Germinal center (tissue), 1 donor: ENCODE measurements at places on chromosomes 6 and 20.

- no peak for DNase-seq
These were observed 108.4 kb upstream of the MAP3K7 start for GRCh38 chr6:90695316-90695715.

DNA sequence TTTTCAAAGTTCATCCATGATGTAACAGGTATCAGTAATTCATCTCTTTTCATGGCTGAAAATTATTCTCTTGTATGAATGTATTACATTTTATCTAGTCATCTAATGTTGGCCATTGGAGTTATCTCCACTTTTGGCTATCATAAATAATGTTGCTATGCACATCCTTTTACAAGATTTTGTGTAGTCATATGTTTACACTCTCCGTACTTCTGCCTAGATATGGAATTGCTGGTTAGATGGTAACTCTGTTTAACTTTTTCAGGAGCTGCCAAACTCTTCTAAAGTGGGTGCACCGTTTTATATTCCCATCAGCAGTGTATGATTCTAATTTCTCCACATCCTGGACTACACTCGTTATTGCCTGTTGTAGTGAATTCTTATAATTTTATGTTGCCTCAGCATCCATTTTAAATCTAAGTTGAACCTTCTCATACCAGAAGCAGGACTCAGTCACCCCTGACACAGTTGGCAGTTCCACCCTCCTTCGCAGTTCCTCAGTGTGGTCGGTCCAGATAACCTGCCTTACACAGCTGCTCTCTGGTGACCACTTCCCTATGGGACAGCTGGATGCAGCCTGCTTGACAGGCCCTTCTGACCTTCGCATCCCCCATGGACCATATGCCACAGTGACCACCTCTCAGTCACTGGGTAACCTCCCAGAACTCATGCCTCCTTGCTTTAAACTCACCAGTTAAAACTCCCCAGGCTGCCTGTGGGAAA lies 33.9 kb downstream of the KIZ start:
- DNase-seq = no peak

GRCh38 chr6:96304997-96305396 lies 216.6 kb upstream of the UFL1 start:
- DNase-seq = no peak

GRCh38 chr6:7916959-7917358 lies 6.4 kb upstream of the TXNDC5 start:
- DNase-seq = peak; percentile 69

DNA sequence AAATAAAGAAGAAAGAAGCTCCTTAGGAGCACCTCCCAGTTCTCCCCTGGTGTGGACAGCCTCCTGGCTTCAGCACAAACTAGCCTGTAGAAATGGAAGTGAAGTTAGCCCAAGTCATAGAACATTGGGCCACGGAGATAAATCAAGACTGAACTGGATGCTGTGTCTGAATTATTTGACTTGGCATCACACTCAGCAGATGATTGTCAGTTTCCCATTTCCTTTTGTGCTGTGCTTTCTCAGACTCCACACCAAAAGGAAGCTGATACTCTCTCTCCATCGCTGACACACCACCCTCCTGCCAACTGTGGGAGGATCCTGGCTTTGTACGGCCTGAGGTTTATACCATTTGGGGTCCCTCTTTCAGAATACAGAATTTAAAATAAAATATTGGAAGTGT lies 209.8 kb downstream of the TFAP2A start:
- no peak for DNase-seq

- DNase-seq = no peak
These were observed 21.6 kb upstream of the GFOD1 start for GRCh38 chr6:13508711-13509705.

GRCh38 chr20:62742979-62743776 lies 34.5 kb downstream of the NTSR1 start:
- no peak for DNase-seq

DNA sequence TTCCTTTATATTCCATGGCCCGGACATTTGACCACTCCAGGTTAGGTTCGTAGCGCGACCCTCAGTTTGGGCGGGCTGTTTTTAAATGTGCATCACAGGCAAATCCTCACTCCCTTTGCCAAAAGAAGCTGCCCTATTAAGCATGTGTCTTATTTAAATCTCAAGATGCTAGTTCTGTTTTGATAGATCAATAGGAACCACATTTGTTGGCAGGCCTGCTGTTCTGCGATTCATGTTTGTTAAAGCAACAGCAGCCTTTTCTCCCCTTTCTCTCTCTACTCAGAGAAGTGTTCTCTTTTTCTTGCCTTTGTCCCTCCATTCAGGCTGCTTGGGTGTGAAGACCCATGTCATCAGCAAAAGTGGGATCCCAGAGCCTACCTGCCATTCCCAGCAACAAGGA lies 212.0 kb upstream of the SSTR4 start:
- no peak for DNase-seq

DNA sequence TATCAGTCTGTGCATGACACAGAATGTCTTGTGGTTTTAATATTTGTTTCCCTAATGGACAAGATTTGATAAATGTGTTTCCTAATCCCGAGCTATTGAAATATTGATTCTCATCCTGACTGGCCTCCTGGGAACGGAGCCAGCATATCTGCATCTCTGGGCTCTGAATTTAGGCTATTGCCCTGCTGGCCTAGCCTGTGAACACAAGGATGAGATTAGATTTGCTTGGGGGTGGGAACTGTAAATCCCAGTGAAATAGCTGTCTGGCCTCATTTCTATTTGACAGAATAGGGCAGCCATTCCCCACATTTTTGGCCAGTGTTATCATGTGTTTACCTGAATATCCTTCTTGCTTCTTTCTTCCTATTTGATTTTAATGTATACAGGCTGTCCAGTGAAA lies 198.4 kb upstream of the SOX4 start:
- no peak for DNase-seq

DNA sequence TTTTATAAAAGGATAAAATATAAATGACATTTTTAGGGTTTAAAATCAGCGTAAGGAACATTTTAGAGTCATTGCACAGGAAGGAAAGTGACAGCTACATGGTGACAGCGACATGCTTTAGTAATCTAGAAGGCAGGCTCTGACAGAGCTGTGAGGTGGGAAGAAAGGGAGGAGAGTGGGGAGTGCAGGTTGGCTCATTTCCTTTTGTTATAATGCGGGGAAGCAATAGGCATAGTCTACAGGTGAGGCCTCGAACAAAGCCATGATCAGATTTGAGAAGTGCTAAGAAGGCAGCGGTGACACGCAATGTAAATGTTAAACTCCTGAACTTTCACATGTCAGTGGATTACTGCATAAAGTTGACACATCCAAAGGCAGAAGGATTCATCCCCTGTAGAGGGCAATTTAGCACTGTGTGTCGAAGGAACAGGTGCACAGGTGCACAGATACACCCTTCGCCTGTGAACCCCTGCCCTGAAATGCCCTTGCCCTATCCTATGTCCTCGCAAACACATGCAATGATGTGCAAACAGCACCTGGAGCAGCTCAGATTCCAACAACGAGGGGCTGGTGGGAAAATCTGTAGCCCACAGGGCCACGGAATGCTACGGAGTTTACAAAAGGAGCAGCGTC lies 32.4 kb upstream of the SMOC2 start:
- no peak for DNase-seq

DNA sequence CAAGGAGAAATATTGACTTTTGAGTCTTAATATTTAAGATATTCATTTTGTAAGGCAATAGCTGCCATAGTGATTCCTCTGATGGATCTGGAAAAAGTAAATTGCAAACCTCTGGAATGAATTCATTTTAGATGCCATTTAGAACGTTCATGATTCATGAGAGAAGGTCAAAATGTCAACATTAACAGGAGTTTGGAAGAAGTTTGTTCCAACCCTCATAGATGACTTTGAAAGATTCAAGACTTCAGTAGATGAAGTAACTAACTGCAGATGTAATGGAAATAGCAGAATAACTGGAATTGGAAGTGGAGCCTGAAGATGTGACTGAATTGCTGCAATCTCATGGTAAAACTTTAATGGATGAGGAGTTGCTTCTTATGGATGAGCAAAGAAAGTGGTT lies 100.9 kb upstream of the CCN2 start:
- no peak for DNase-seq

- no peak for DNase-seq
These were observed 46.0 kb upstream of the SRF start for GRCh38 chr6:43125119-43125518.

DNA sequence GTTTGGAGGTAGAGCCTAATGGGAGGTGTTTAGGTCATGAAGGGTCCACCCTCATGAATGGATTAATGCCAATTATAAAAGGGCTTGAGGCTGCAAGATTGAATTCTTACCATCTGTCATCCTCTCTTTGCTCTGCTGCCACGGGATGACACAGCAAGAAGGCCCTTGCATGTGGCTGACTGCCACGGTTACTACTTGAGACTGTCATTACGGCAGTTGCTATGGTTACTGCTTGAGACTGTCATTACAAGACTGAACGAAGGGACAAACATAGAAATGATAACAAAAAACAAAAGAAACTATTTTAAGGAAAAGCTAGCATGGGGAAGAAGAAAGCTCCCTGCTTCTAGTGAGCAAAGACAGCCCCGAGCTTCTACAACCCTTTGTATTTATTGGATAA lies 715.0 kb downstream of the TFAP2A start:
- no peak for DNase-seq

DNA sequence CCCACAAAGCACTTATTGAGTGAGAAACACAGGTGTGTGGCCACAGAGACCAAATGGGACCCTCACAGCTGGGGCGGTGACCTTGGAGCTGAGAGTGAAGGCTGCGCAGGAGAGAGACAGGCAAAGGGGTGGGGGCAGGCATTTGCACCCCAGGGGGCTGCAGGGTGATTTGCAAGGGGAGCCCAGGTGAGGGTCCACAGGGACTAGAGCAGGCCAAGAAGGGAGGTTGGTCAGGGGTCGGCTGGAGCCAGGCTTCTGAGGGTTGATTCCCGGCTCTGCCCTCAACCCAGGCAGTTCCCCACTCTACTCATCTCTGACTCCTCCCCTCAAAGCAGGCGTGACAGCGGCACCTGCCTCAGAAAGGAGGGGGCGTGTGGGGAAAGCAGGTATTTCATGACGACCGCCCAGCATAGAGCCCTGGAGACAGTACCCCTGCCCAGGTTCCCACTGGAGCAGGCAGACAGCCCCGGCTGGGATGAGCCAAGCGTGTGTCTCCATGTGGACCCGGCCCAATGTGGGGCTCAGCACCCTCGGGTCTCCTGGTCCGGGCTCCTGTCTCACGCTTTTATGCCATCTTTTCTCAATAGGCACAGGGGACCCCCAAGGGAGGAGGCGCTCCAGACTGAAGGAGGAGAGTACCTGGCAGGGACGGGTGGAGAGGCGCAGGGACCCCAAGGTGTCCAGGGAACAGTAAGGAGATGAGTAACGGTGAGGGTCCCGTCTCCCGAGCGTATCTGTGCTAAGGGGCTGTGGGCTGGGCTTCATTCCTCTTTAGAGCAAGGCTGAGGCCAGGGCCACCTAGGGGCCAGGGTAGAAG lies 3.1 kb upstream of the MRGBP start:
- peak; percentile 48 for DNase-seq

DNA sequence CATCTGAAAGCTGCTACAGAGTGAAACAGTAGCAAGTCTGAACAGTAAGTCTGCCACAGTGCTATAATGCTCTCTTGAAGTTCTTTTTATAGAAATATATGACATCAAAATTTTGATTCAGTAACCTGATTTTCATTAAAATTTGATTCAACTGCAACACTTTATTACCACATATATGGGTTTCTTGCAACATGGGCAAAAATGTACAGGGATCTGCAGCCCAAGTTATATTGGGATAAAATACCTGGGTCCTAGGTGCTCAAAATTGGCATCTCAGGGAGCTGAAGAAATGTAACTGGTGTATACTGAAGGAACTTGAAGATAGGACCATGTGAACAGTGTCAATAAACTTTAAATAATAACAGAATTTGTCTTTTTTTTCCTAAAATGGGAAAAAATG lies 10.8 kb downstream of the ROMO1 start:
- no peak for DNase-seq

DNA sequence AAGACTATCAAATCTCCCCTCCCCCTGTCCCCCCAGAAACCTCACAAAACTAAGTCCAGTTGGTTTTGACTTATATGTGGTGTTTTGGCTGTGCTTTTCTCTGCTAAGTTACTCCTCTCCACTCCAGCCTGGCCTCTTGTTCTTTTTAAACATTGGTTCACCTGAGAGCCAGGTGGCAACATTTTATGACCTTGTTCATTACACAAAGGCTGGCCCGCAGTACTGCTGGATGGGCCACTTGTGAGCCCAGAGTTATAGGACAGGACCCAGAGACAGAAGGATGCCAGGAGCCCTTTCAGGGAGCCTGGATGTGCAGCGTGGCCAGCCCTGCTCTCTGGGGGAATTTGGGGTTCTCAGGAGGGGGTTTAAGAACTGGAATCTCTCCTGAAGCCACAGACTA lies 90.0 kb downstream of the RAMACL start:
- DNase-seq = no peak

DNA sequence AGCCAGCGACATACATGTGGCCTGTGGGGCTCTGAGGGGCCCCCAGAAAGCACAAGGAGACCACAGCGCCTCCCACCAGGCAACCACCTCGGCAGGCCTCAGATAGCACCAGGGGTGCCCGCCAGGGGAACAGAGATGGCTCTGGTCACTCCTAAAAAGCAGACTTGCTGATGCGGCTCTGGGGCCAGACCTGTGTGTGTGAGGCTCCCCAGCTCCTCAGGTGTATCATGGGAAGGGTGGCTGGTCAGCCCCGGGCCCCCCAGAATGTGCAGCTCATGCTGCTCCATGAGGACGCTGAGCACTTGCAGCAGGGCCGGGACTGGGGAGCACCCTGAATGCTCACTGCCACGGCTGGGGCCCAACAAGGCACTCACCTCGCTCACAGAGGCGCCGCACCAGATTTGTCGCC lies 60.2 kb downstream of the PYGB start:
- DNase-seq = no peak

DNA sequence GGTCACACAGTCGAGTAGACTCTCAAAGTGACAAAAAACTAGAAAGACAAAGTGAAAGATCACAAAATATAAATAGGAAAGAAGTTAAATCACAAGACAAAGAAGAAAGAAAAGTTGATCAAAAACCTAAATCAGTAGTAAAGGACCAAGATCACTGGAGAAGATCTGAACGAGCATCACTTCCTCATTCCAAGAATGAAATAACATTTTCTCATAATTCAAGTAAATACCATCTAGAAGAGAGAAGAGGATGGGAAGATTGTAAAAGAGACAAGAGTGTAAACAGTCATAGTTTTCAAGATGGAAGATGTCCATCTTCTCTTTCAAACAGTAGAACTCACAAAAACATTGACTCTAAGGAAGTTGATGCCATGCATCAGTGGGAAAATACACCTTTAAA lies 31.6 kb upstream of the GJA10 start:
- DNase-seq = no peak
